Fibroblast of the aortic adventitia (primary cell): ENCODE measurements at places on chromosomes 16 and 17. TPM values are rescaled to one million over a fixed set of nuclear protein-coding genes. Genes with fewer than 3 reads are reported as not detected.

The CSH2 gene
- total RNA-seq: not detected in 2 replicates

The SLC5A10 gene
- total RNA-seq: not detected in 2 replicates

The UTS2R gene
- not detected in 2 replicates for total RNA-seq

The OR4D1 gene
- total RNA-seq: not detected in 2 replicates

The TCAP gene
- total RNA-seq: 0.36 and 0.49 TPM in 2 replicates

The PSME3 gene
- 86.3 and 101 TPM in 2 replicates for total RNA-seq

The KRTAP9-8 gene
- total RNA-seq: not detected in 2 replicates

The TRIM72 gene
- not detected in 2 replicates for total RNA-seq

The SBK1 gene
- total RNA-seq: under 0.01 TPM in 1 of 2 replicates, not detected in the other

The EFCAB5 gene
- total RNA-seq: 0.36 and 1.3 TPM in 2 replicates

The MT1M gene
- 3.4 and 10.3 TPM in 2 replicates for total RNA-seq

The CACNB1 gene
- 7.0 and 8.0 TPM in 2 replicates for total RNA-seq

The TEKT1 gene
- not detected in 2 replicates for total RNA-seq

The CORO1A gene
- 1.9 and 2.8 TPM in 2 replicates for total RNA-seq

The HOXB8 gene
- total RNA-seq: 0.09 TPM in 1 of 2 replicates, not detected in the other

The GNAO1 gene
- total RNA-seq: 0.09 TPM in 1 of 2 replicates, not detected in the other

The CACNG5 gene
- total RNA-seq: not detected in 2 replicates

The CLDN7 gene
- 3.0 TPM in 1 of 2 replicates, not detected in the other for total RNA-seq

The MYH8 gene
- not detected in 2 replicates for total RNA-seq

The ERN2 gene
- not detected in 2 replicates for total RNA-seq

The NPIPA3 gene
- 0.54 TPM in 1 of 2 replicates, not detected in the other for total RNA-seq

The SEZ6L2 gene
- 1.4 and 12.3 TPM in 2 replicates for total RNA-seq

The KRTAP2-1 gene
- not detected in 2 replicates for total RNA-seq

The PRSS27 gene
- 0.65 and 1.3 TPM in 2 replicates for total RNA-seq

The SEPTIN1 gene
- 0.09 TPM in 1 of 2 replicates, not detected in the other for total RNA-seq

The PRAC2 gene
- not detected in 2 replicates for total RNA-seq

The NDE1 gene
- total RNA-seq: 17.5 and 38.9 TPM in 2 replicates

The SP6 gene
- total RNA-seq: 0.09 TPM in 1 of 2 replicates, not detected in the other

The SSTR5 gene
- not detected in 2 replicates for total RNA-seq
